ENCODE measurements at places on chromosomes 7 and 10.

GRCh38 chr7:49001610-49002033 lies 77.3 kb downstream of the CDC14C start:
- peak; percentile 16 for DNase-seq

DNA sequence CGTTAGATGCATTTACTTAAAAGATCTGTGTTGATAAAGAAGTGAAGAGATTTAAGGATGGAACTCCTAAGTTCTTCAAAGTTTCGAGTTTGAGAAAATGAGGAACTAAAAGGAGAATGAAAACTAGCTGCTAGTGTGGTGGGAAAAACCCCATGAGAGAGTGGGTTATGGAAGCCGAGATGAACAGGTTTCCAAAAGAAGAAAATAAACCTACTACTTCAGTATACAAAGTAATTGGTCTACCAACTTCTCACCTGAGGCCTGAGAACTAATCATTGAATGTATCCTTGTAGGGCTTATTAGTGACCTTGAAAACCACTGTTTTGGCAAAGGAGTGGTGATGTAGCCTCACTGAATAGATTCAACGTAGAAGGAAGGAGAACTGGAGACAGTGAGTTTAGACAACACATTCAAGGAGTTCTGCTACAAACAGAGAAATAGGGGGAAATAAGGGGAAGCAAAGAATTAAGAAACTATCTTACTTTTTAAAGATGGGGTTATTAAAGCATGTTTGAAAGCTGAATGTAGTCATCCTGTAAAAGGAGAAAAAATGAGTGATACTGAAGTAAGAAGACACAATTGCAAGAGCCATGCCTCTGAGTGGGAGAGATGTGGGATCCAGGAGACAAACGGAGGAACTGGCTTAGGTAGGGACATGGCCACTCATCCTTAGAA lies 50.8 kb downstream of the CH25H start:
- DNase-seq, result no peak

GRCh38 chr7:101916876-101917275 lies 99.5 kb downstream of the CUX1 start:
- no peak for DNase-seq

DNA sequence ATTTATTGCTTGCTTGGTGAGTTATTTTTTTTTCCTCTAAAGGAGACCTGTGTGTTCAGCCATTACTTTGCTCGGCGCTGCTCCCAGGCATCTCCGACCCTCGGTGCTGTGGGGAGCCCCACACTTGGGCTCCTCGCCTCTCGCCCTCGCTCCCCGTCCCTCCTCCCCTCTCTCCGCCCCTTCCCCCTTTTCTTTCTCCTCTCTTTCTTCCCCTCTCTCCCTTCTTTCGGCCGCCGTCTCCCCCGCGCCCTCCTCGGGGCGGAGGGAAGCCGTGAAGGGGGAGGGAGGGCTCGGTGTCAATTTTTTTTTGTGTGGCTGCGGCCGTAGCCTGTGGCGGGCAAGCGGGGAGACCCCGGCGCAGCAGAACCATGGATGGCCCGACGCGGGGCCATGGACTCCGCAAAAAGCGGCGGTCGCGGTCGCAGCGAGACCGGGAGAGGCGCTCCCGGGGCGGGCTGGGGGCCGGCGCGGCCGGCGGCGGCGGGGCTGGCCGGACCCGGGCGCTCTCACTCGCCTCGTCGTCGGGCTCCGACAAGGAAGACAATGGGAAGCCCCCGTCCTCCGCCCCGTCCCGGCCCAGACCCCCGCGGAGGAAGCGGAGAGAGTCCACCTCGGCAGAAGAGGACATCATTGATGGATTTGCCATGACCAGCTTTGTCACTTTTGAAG lies 1.1 kb downstream of the AUTS2 start:
- DNase-seq, result peak; percentile 49

- no peak for DNase-seq
Measured at GRCh38 chr10:51544933-51545332, 154.5 kb downstream of the CSTF2T start.

DNA sequence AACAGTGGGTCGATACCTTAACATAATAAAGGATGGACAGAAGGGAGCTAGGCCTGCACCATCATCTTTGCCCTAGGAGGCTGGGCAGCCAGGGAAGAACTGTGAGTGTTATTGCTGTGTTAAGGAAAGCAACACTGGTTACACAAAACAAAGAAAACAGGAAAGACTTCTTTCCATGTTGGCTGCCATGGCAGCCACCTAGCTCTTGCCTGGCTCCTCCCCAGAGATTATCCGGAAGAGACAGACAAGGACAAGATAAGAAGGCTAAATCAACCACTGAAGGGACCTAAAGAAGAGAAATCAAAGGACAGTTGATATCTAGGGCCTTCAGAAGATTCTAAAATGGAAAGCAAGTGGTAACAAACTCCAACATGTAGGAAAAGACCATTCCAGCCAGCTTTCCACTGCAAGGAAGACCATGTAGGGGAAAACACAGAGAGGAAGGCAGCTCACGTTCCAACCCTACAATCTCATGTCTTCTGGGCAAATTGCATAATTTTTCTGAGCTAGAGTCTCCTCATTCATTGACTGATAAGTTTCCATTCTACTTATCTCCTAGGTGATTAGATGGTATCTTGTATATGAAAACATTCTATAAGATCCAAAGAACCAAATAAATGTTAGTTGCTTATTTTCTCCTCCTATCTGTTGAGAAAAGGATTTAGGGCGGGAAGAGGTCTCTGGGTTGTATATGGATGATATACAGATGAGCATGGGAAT lies 51.2 kb downstream of the SP8 start:
- DNase-seq, result no peak

DNA sequence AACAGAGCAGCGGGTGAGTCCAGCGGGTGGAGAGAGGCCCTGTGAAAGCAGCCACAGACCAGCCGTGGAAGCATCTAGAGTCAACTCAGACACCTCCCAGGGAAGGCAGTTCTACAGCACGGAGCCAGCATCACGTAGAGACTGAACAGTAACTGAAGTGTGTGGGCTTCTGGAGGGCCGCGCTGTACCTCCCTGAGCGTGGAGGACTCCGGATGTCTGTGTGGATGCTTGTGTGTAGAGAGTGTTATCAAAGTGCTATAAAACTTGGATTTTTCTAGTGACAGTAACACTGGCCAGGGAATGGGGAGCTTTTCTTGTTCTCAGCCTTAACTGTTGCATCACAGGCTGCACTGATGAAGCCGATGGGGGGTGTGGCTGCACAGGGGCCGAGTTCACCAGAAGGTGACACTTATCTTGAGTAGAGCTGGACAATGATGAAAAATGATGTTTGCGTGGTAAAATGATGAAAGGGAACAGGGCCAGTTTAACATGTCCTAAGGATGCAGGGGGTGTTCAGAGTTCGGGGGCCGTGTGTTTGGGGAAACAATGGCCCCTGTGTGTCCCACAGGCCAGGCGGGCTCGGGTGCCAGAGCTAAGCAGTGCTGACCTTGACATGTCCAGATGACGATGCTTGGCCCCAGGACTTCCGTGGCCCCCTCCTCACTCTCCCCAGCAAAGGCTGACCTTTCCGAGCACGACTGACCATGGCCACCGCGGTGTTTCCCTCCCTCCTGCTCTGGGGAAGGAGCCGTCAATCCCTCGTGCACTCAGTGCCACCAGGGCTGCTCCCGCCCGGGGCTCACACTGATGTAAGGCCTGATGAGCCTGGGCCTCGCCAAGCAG lies 21.9 kb downstream of the MNX1 start:
- DNase-seq, result no peak

- no peak for DNase-seq
Measured at GRCh38 chr10:117204316-117204715, 7.0 kb downstream of the KCNK18 start.

- no peak for DNase-seq
Measured at GRCh38 chr10:5151076-5151475, 33.9 kb downstream of the AKR1C8 start.

DNA sequence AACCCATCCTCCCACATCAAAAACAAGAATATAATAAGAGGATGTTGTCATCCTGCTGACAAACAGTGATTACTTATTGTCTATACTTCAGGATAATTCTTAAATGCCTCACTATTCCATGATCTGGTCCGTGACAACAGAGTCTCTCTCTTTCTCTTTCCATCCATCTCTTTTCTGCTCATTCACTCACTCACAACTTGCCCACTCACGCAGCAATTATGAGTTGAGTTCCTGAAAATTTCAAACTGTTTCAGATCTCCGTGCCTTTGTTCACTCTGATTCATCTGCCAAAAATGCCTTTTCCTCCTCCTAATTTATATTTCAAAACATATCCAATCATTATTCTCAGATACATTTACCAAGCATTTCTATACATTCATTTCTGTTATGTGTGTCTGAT lies 1.4 kb downstream of the OR6B1 start:
- DNase-seq, result no peak

- no peak for DNase-seq
Measured at GRCh38 chr10:98463976-98464754, 17.4 kb upstream of the HPS1 start.

DNA sequence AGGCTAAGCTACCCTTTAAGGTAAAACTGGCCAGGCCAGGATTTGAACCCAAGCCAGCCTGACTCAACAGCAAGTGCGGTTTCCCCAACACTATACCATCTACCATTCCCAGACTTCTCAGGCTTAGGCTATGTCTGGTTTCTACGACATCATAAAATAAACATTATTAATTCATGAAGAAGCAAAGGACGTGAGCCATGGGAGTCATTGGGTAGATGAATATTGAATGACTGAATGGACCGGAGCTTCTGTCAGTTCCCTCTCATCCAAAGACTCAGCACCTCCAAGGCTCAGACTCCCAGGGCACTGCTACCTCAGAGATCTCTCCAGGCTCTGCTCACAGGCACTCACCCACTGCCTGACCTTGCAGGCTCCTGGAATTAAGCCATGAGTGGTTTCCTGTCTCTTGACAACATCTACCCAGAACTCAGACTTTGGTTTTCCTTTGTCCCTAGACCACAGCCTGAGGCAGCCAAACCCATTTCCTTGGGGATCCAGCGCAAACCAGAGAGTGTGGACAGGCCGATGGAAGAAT lies 64.6 kb upstream of the STEAP1B start:
- no peak for DNase-seq

- no peak for DNase-seq
Measured at GRCh38 chr7:139640681-139641080, 117.2 kb downstream of the CLEC2L start.

- peak; percentile 62 for DNase-seq
Measured at GRCh38 chr10:29691564-29692072, 56.8 kb upstream of the SVIL start.
